NCI-H1105 (cell line): ENCODE measurements at places on chromosomes 3 and 15.
A peak's percentile ranks its signal among the peaks of the same experiment; 100 is the strongest.

DNA sequence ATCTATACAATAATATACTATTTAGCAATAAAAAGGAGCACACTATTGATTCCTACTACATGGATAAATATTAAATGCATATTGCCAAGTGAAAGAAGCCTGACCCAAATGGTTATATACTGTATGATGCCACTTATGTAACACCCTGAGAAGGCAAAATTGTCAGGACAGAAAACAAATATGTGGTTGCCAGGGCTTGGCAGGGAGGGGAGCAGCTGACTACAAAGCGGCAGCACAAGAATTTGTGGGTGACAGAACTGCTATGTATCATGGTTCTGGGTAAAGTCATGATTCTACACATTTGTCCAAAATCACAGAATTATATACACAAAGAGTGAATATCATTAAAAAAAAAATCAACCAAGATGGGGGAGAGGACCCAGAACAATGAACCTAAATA lies 22.5 kb downstream of the TBC1D2B start:
- DNase-seq: no peak

DNA sequence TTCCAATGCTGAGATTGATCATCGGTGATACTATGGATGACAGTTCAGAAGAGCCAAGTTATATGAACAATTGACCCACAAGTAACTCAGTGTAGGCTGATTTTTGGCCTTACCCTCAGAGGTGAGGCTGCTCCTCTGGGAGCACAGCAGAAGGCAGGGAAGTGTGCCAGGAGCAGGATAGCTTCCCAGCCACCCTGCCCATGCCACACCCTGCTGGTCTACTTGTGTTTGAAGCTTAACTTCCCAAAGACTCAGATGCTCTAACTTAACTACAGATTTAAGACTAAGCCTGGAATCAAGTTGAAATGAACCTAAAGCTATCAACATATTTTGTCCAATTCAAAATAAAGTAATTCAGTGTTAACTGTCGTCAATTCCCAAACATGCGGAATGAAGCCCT lies 77.5 kb downstream of the BOC start:
- DNase-seq: no peak

DNA sequence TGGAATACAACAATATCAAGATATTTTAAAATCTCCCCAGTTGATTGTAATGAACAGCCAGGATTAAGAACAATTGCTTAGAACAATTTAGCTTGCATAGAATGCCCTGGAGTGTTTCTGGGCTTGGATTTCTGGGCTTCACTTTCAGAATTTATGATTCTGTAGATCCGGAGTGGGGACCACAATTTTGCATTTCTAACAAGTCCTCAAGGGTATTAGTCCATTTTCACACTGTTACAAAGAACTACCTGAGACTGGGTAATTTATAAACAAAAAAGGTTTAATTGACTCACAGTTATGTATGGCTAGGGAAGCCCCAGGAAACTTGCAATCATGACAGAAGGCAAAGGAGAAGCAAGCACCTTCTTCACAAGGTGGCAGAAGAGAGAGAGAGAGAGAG lies 54.3 kb upstream of the MYRIP start:
- DNase-seq: no peak

GRCh38 chr3:111972891-111973290 lies 5.9 kb upstream of the ABHD10 start:
- no peak for DNase-seq

DNA sequence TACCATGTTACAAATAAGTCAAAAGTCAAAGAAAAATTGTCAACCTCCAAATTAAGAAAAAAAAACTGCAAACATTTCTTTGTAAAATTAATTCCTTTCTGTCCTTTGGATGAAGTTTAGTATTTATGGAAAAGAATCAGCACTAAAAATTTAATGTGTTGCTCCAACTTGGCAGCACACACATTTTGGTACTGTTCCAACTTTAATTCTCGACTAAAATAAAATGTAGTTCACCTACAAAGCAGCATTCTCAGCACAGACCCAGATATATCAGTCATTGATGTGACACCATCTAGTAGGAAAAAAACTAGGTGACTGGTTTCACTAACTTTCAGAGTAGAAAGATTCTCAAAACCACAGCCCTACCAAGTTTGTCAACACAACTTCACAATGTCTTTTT lies 131.7 kb upstream of the ROBO2 start:
- DNase-seq: no peak

DNA sequence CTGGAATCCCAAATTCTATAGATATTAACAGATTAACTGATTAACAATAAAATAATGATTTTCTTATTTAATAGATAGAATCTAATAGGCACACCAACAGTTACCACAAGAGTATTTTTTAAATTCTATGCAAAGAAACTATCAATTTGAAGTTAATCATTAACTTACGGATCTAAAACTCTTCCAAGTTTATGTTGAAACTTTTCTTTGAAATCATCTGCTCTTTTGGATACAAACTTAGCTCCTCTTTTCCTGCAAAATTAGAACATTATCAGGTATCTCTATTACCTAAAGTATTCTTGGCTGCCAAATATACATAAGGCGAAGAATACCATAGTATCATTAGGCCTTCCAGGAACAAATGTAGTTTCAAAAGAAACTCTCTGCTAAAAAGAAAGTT lies 34.8 kb downstream of the EFHB start:
- DNase-seq: no peak

- no peak for DNase-seq
Observed at GRCh38 chr3:101521211-101521701, 8.2 kb upstream of the SENP7 start.

DNA sequence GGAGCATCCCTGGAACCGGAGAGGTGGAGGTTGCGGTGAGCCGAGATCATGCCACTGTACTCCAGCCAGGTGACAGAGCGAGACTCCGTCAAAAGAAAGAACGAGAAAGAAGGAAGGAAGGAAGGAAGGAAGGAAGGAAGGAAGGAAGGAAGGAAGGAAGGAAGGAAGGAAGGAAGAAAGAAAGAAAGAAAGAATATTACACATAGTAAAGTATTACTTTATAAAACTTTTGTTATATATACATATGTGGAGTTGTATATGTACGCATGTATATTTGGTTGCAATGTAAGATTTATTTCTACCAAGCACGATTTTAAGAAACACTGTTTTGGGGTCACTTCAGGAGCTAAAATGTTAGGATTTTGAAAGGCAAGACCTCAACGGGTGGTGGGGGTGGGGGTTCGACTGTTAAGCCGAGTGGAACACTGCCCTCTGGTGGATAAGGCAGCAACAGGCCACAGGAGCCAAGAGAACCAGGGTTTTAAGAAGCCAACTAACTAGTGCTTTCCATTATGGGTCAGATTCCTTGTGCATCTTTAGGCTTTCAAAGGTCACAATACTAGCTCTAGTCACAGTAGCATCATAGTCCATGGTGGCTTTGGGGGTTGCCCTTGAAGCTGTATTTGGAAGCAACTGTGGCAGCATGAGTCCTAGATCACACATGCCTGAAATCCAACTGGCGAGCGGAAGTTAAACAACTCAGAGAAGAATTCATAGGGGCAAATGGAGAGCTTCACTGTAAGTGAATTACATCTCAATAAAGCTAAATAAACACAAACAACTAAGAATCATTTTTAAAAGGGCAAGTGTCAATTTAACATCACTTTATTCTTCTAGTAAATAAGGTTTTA lies 22.5 kb downstream of the GLB1 start:
- DNase-seq: peak; percentile 19

- no peak for DNase-seq
Observed at GRCh38 chr15:40407330-40407990, 1.9 kb downstream of the IVD start.

GRCh38 chr15:77406846-77407245 lies 13.1 kb downstream of the PEAK1 start:
- DNase-seq: no peak

- DNase-seq: no peak
Observed at GRCh38 chr15:59168536-59168935, 38.1 kb upstream of the LDHAL6B start.

GRCh38 chr3:100060685-100061484 lies 53.4 kb downstream of the FILIP1L start:
- no peak for DNase-seq

DNA sequence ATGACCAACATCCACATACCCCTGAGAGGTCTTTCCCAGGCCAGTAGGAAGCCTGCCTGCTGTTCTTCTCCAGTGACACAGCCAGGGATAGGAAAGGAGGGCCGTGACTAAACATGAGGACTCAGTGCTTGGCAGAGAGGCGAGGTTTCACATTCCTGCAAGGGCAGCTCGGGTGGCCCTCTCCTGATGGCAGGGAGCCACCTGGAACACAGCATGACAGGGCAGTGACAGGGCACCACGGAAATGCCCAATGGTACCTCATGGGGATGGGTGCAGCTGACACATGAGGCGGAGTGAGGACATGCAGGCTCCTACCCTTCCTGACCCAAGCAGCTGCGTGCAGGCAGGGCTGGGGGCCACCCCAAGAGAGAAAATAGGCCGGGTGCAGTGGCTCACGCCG lies 7.4 kb upstream of the TGM5 start:
- DNase-seq: no peak

DNA sequence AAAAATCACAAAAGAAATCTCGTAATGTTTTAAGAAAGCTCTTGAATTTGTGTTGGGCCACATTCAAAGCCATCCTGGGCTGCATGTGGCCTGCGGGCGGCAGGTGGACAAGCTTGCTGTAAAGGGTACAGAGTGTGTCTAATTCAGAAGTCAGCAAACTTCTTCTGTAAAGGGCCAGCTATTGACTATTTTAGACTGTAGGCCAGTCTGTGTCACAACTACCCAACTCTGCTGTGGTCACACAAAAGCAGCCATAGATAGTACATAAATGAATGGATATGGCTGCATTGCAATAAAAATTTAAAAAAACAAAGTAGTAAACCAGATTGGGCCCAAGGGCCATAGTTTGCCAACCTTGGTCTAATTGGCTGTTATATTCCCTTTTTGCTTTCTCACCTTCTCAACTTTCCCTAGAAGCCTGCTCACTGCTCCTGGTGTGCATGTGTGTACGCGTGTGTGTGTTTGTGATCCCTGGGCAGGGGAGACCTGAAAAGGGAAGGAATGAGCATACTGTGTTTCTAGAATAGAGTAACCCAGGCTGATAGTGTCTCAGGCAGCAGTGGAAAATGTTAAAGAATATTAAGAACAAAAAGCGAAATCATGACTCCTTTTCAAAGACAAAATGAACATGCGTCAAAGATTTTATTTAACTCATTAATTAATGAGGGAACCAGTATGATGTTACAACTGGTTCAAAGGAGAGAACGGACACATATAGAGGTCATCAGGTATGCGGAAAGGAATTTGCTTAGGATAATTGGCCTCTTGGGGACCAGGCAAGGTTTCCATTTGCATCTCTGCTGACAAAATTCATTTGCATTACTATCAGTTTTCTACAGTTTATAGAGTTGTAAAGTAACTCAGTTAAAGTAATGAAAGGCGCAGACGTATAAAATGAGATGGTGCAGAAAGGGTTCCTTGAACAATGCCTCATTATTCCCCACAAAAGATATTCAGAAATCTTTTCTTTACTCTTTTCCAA lies 248.0 kb downstream of the THSD4 start:
- no peak for DNase-seq

GRCh38 chr3:4290272-4290893 lies 12.8 kb upstream of the SETMAR start:
- DNase-seq: peak; percentile 8

- DNase-seq: no peak
Observed at GRCh38 chr3:126349611-126350501, 7.4 kb downstream of the KLF15 start.

DNA sequence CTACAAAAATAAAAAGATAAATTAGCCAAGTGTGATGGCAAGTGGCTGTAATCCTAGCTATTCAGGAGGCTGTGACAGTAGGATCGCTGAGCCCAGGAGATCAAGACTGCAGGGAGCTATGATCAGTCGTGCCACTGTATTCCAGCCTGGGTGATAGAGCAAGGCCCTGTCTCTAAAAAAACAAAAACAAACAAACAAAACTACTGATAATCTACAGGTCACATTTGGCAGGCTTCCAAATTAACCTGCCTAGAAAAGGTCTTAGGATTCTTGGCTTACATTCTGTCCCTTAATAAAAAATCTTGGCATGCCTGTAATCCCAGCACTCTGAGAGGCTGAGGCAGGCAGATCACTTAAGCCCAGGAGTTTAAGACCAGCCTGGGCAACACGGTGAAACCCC lies 33.4 kb upstream of the SETD2 start:
- no peak for DNase-seq

- no peak for DNase-seq
Observed at GRCh38 chr3:173920386-173920785, 522.8 kb downstream of the NLGN1 start.

- peak; percentile 39 for DNase-seq
Observed at GRCh38 chr15:59138243-59138642, 33.3 kb downstream of the CCNB2 start.

- DNase-seq: no peak
Observed at GRCh38 chr3:112377568-112378071, 44.7 kb downstream of the CD200 start.

GRCh38 chr3:184386047-184386806 lies 6.4 kb downstream of the CHRD start:
- no peak for DNase-seq

- no peak for DNase-seq
Observed at GRCh38 chr3:145032791-145033190, 1061.2 kb downstream of the DIPK2A start.

DNA sequence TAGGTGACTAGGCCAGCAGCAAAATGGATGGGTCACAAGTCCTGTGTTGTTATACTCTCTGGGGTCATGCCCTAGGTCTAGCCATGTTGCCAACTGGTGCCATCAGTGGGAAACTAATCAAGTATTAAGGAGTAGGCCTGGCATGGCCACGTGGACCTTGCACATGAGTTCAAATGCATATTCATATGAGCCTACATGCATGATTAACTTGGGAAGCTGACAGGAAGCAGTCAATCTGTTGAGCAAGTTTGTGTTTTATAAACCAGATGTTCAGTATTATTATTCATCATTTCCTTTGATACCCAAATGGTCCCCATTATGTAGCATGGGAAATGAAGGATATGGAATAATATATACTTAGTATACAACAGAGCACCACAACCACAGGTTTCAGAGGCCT lies 95.0 kb downstream of the LRTM1 start:
- DNase-seq: no peak

DNA sequence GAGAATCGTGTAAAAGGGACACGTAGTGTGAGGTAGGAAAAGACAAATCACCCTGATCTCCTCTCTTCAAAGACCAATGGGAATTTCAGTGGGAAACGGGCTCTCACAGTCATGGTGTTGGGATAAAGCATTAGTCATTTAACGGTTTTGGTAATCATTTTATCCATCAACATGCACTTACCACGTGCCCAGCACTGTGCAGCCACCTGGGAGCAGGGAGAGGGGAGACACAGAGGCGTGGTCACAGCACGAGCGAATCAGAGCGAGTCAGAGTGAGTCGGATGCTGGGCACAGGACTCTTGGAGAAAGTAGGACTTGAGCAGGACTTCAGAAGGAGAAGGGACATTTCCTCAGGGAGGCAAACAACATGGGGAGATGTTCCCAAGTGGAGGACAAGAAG lies 130.8 kb downstream of the MINAR1 start:
- DNase-seq: no peak
